ENCODE measurements at places on chromosomes 3 and 15.

GRCh38 chr3:170352936-170353335 lies 4.6 kb upstream of the SKIL start:
- DNase-seq, result no peak

GRCh38 chr3:155047672-155048071 lies 32.4 kb upstream of the MME start:
- no peak for DNase-seq

- no peak for DNase-seq
Measured at GRCh38 chr3:120440762-120441161, 10.0 kb downstream of the FSTL1 start.

DNA sequence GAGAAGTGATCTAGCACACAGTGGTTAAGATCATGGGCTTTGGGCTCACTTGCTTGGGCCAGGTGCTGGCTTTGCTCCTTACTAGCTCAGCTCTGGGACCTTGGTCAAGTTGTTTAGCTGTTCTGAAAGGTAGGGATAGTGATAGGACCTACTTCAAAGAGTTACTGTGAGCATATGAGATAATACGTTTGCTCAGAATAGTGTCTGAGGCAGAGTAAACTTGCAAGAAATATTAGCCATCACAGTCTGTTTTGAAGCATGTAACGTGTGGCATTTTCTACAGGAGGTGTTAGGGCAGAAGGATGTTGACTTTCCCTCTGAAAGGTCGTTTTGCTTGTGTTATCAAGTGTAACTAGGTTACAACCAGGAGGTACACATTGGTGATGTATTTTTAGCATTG lies 34.5 kb upstream of the NFKBIZ start:
- DNase-seq, result no peak

GRCh38 chr3:38627956-38628355 lies 21.5 kb downstream of the SCN5A start:
- DNase-seq, result no peak

DNA sequence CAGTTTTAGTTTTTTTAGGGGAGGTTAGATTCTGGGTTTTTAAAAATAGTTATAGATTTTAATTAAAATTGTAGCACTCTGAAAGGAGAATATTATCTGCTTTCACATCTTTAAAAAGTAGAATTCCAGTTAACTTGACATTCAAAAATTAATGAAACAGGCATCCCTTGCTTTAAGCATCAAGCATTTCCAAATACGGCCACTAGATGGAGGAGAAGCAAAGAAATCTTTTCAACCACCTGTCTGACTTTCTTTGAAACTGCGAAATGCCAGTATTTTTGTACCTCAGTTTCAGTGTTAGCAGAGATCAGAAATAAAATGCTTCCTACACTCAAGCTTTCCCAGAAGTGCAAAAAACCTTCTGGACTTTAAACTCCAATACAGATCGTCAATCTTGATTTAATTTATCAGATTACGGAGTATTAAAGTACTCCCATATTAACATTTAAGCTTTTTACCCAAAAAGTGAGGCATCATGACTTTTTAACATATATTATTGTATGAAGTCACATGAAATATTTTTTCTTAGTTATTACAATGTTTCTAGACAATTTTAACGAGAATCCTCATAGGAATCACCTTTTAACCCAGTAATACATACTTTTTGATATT lies 153.3 kb downstream of the P3H2 start:
- DNase-seq, result no peak

DNA sequence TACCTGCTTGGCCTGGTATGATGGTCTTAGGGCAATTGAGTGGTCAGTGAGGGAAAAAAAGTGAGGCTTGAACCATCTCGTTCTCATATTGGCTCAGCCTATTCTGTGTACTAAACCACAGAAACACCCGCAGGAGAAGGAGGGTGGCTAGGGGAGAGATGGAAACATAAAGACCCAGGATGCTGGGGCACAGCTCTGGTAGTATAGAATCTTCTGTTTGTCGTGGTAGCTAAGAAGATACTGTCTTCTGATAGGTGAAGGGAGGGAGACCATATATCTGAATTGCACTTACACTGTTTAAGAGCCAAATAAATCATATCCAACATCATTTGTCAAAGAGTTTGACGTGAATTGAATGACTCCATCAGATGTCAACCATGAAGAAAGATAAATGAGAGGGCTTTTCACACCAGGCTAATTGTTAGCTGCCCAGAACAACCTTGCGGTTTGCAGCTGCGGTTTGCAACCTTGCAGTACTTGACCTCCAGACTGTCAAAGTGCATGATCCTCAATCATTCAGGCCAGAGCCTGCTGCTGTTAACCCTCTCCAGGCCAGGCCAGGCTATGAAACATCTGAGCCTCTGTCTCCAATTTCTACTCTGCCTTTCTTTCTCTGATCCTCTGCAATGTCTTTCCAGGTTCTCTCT lies 40.9 kb upstream of the PIK3R4 start:
- DNase-seq, result no peak

DNA sequence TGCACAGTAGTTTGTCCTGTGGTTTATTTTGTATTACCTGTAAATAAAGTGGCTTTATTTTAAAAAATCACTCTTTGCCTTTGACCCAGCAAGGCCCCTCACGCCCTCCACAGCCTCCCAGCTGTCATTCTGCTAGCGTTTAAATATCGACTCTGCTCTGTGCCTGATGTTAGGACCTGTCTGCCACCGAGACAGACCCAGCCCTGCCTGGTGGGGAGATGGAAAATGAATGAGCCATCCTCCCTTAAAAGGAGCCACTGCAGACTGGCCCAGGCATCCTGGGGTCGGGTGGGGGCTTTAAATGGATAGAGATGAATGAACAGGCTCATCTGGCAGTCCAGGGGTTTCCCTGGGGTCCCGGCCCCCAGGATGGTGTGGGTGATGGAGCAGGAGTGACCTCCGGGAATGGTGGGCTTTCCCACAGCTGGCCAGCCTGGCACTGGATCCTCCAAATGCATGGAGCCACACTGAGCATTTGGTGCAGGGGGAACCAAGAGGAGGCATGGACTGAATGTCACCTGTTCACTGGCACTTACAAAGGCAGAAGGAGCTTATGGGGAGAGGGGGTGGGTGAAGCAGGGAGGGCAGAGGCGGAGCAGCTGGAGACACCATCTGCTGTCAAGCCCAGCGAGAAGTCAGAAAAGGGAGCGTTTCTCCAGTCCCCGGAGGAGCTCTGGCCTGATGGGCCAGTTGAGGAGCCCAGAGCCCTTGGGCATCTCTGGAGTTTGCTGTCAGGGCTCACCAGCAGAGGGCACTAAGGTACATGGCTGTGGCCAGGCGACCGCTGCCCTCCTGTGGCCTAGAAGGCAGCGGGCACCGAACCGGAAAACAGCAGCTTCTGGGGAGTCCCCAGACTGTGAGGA lies 11.9 kb downstream of the GRM2 start:
- DNase-seq, result peak; percentile 20

Measured in stimulated activated CD4-positive, alpha-beta T cell treated with anti-CD3 and anti-CD28 coated beads, Interleukin-1b, Interleukin-23, amount 100 ng/mL, for 24 hours (primary cell).